NCI-H187 (cell line): ENCODE measurements at places on chromosomes 3 and 15.

GRCh38 chr3:191398607-191399006 is 62.4 kb upstream of the PYDC2 start:
- no peak for DNase-seq

DNA sequence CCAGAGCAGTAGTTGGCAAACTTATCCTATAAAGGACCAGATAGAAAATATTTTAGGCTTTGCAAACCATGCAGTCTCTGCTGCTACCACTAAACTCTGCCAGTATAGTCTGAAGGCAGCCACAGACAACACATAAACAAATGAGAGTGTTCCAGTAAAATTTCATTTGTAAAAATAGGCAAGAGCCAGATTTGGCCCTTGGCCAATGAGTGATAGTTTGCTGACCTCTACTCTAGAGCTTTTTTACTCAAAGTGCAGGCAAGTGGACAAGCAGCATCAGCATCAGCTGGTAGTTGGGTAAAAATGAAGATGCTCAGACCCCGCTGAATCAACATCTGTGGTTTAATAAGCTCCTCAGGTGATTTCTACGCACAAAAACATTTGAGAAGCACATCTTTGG is 269.8 kb downstream of the NTRK3 start:
- no peak for DNase-seq

- DNase-seq, result no peak
Observed at GRCh38 chr3:15367059-15367458, 34.7 kb upstream of the SH3BP5 start.

GRCh38 chr15:41633609-41634008 is 26.6 kb upstream of the MGA start:
- DNase-seq, result no peak

GRCh38 chr3:53775834-53776251 is 70.4 kb downstream of the CHDH start:
- DNase-seq, result peak; percentile 5

DNA sequence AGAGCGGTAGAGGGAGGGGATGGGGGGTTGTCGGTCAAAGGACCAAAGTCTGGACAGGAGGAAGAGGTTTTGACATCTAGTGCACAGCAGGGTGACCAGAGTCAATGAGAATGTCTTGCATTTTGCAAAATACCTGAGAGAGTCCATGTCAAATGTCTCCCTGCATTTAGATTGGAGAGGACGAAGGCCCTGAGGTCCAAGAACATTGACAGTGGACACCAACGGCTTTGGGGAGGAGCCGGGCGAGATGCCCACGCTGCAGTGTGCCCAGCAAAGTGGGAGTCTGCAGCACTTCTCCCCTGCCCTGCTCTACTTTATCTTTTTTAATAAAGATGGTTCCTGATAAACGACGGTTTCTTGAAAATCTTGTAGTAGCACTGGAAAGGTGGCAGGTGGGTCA is 67.4 kb upstream of the TAMM41 start:
- DNase-seq, result no peak

DNA sequence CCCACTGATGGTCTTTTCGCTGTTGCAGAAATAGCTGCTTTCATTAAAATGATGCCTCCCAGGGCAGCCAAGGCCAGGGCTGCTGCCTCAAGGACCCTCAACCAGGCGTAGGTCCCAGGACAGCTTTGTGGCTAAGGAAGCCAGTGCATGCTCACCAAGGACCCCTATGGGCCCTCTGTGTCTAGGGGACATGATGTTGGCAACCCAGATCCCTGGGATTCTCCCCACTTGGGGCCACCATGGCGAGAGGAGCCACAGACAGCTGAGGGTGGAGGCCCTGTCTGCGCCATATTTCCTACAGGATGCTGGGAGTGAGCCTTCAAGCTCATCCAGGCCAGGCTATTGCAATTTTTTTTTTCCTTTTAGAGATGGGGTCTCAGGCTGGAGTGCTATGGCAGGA is 137.2 kb downstream of the CHSY1 start:
- DNase-seq, result no peak

DNA sequence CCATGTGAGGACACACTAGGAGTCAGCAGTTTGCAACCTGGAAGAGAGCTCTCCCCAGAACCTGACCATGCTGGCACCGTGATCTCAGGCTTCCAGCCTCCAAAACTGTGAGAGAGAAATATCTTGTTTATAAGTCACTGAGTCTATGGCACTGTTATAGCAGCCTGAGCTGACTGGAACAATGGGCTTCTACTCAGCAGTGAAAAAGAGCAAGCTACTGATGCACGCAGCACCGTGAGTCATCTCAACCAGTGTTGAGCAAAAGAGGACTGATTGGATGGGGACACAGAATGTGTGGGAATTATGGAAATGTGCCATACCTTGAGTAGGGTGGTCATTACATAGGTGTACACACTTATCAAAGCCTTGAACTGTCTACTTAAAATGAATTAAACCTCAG is 230.4 kb downstream of the PLCL2 start:
- DNase-seq, result no peak

- DNase-seq, result no peak
Observed at GRCh38 chr3:60391292-60391691, 860.0 kb downstream of the FHIT start.

DNA sequence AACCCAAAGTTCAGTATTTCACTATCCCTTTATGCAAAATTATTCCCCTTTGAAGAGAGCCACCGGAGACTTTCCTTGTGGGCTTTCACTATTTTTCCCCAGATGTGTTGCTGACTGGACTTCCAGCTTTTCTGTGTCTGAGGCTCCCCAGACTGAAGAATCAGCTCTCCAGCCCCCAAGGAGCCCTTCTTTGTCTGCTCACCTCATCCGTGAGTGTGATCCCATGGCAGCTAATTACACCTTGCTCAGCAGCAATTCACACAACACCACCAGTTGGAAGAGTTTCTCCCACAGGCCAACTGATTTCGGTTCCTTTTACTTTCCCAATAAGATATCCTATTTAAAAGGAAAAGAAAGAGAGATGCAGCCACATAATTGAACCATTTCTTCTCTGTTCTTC is 249.5 kb upstream of the TRIM42 start:
- no peak for DNase-seq

DNA sequence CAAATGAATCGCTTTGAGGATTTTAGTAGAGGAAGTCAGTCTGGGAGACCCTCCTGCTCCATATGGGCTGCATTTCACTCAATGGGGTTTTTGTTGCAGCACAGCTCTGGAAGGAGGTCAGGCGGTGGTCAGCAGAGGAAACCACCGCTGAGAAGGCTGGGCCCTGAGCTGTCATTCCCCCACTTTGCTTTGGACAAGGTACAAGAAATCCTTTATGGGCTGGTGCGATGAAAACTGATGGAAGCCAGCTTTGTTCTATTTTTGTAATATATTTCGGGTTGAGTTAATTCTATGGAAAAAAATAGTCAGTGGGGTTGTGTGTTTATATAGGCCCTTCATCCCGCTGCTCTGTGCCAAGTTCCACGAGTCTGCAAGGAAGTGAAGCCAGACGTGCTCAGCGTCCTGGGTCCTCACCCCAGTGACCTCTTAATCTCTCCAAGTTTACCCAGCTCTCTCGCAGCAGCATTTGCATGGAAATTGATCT is 157.1 kb upstream of the TMC3 start:
- no peak for DNase-seq

DNA sequence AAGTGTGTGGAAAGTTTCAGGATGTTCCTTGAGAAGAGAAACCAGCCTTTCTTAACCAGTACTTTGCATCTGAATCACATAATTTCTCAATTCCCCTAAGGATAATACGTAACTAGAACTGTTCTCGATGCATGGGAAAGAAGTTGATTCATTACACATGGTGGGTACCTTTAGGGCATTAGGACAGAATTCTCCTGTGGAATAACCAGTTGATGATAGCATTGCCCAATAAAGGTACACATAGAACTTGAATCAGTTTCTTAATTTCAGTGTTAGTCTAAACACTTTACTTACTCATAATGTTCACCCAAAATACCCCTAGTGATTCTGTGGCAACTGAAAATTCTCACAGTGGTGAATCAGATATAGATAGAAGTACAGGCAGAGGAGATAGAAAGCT is 1030.9 kb downstream of the ROBO1 start:
- no peak for DNase-seq

GRCh38 chr3:16203031-16203430 is 28.6 kb downstream of the GALNT15 start:
- DNase-seq, result no peak

- DNase-seq, result no peak
Observed at GRCh38 chr3:65582012-65582717, 456.6 kb downstream of the MAGI1 start.
